Retinal pigment epithelial cell (primary cell): ENCODE measurements at places on chromosomes 11 and 22.

GRCh38 chr11:83680321-83680720 is 394.2 kb upstream of the CCDC90B start:
- no peak for DNase-seq

- DNase-seq: no peak
These were observed 391.8 kb upstream of the DDI1 start for GRCh38 chr11:103644676-103645075.

DNA sequence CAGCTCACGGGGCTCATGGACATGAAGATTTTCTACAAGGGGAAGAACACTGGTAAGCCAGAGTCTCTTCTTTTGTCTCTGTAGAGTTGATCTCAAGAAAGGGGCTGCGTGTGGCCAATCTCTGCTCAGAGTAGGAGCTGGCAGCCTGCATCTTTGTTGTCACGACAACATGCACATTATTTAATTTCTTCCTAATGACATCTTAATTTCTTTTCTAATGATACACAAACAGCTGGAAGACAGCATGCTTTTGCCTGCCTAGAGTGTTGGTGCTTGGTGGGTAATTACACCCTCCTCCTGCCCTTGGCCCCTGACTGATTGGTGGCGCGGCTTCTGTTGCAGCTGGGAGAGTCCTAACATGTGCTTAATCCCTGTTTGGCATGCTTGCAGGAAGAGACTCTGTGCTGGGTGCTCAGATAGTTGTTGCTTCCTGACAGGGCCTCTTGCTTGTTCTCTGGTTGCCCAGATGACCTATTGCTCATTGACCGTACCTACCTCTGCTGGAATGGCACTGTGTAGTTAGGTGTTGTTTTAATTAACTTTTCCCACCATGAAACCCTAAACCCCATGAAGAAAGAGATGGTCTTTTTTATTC is 106.9 kb upstream of the SORL1-AS1 start:
- DNase-seq: no peak

DNA sequence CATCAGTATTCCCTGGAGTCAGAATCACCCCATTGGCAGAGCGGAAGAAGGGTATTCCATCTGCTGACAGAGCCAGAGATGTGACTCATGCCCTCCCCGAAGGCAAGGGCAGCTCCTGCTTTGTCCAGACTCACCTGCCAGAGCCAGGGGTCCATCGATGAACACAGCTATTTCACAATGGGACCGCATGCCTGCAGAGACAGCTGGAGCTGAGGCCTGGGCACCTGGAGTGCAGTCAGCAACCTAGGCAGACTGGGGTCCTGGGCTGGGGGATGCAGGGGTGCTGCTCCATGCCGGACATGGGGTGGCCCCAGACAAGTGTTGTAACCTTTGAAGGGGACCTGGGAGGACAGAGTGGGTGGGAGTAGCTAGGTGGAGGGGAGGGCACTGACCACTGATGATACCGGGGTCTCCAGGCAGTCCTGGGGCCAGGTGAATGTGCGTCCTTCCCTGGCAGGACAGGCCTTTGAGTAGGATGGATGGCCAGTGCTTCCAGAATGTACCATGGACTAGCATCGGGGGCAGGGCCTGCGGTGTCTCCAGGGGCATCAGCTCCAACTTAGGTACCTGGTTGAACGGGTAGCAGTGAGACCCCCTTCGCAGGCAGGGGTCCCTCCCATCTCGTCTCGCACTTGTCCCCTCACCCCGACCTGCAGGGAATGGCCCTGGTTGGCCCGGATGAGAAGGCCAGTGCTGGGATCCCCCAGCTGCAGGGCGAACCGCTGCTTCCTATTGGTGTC is 1.7 kb downstream of the TRPT1 start:
- no peak for DNase-seq

GRCh38 chr11:2572491-2573239 is 127.1 kb downstream of the KCNQ1OT1 start:
- no peak for DNase-seq

DNA sequence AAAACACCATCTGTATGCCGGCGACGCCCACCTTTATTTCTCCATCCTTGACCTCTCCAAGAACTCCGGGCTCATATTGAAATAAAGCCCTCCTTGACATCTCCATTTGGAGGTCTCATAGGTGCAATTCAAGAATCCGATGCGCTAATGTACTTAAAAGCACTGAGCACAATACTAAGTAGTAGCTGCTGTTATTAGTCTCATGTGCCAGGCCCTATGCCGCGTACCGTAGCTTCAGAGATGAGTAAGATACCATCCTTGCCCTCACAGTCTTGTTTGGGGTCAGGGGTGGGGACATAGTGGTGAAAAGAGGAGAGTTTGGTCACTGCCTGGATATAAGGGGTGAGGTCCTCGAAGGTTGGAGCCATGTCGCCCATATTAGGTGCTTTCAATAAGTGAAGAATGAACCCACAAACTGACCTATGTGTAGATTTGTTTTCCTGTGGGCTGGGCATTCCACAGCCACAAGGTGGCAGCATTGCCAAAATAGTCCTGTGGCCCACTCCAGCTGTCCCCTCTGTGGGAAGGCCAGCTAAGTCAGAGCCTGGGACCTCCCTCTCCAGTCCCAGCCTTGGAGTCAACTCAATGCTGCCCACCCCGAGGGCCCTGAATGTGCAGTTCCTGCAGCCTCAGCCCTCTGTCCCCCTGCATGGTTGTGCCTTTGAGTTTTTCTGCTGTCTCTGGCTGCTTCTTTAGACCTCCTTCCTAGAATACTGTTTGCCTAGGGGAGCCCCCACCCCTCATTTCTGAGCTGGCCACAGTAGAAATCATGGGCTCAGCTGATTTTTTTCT is 6.5 kb downstream of the DCPS start:
- DNase-seq: no peak

- no peak for DNase-seq
These were observed 89.0 kb upstream of the OR4B1 start for GRCh38 chr11:48127521-48128183.

DNA sequence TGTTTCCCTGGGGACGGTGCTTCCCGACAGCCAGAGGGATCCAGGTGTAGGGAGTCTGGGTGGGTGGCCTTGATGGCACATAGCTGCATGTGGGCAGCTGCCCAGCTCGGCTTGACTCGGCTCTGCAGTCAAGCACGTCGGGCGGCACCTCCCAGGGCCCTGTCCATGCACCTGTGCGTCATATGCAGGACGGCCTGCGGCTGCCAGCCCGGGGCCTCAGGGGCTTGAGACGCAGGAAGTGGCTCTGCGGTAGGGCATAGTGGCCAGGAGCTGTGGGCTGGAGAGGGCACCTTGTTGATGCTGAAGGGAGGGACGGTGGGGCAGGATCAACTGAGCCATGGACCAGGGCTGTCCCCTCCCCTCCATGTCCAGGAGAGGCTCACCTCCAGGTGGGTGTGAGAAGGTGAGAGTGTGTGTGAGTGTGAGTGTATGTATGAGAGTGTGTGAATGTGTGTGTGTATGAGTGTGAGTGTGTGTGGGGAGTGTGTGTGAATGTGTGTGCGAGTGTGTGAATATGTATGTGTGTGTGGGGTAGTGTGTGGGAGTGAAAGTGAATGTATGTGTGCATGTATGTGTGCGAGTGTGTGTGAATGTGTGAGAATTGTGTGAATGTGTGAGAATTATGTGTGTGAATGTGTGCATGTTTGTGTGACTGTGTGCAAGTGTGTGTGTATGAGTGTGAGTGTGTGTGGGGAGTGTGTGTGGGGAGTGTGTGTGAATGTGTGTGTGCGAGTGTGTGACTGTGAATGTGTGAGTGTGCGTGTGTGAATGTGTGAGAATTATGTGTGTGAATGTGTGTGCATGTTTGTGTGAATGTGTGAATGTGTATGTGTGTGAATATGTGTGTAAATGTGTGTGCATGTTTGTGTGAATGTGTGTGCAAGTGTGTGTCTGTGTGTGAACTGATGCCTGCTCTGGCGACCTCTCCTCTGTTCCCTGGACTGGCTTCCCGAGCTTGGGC is 5.7 kb upstream of the SUN2 start:
- no peak for DNase-seq

DNA sequence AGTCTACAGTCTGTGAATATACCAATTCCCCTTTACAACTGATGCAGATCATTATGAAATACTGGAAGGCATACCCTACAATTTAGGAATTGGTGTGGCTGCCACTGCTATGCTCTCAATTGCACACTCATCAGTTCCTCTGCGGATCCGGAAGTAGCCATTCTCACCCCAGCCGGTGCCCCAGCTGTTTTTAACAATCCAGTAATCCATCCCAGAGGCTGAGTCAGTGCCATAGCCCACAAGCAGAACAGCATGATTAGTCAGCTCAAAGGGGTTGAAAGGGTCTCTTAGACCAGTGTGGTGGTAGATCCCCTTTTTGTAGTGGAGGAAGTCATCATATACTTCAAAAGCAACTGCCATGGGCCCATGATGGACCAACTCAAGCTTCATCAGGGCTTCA is 43.6 kb downstream of the CTSC start:
- DNase-seq: no peak

- DNase-seq: no peak
These were observed 207.6 kb upstream of the LUZP2 start for GRCh38 chr11:24289301-24289700.

- DNase-seq: no peak
These were observed 2.5 kb upstream of the POLD4 start for GRCh38 chr11:67355794-67356386.

DNA sequence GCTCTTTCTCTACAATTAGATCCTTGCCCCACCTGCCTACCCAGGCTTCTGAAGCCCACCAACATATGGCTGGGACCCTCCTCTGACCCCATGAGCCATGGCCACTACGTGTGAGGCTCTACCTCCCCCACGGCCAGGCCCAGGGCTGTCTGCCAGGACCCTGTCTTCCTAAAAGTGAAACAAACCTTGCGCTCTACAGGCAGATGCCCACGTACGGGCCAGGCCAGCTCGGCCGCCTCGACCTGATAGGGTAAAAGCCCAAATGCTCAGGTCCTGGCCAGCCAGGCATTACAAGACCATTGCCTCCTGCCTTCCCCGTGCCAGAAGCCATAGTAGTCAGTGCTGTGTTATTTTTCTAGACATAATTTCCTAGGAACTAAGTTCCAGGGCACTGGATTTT is 1496.4 kb downstream of the BRD1 start:
- no peak for DNase-seq

- no peak for DNase-seq
These were observed 1201.2 kb downstream of the TBC1D22A start for GRCh38 chr22:47963660-47964059.

DNA sequence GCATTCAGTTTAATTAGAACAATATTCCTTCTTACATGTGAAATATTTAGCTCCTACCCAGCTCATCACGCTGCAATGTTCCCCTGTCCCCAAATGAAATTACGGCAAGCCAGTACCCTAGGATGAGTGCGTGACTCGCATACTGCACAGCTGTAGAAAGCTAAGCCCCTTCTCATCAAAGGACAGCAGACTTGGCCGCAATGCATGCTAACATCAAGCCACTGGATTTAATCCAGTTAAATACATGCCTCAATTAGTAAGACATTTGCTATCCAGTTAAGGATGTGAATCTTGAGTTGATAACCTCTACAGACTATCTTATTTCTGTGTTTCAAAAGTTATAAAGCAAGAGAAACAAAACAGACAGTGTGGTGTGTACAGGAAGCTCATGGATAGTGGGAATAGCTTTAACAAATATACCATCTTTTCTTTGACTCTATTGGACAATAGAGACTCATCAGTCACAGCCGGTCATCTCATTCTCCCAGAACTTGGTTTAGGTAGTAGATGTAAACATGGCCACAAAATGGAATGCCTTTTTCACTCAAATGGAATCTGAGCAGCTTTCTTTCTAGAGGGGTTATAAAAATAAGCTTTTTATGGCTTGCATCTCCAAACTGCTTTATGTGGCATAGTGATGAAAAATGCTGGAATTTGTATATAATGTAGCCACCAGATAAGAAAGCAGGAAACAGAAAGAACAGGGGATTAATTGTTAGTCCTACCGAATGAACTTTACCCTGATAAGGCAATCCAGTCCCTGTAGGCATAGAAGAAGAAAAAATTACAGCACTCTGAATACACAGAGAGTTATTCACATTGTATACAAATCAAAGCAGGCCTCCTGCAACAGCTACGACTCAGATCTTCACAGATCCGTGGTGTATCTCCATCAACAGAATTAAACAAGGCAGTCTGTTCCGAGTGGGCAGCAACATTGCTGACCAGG is 224.1 kb downstream of the CADM1 start:
- no peak for DNase-seq

DNA sequence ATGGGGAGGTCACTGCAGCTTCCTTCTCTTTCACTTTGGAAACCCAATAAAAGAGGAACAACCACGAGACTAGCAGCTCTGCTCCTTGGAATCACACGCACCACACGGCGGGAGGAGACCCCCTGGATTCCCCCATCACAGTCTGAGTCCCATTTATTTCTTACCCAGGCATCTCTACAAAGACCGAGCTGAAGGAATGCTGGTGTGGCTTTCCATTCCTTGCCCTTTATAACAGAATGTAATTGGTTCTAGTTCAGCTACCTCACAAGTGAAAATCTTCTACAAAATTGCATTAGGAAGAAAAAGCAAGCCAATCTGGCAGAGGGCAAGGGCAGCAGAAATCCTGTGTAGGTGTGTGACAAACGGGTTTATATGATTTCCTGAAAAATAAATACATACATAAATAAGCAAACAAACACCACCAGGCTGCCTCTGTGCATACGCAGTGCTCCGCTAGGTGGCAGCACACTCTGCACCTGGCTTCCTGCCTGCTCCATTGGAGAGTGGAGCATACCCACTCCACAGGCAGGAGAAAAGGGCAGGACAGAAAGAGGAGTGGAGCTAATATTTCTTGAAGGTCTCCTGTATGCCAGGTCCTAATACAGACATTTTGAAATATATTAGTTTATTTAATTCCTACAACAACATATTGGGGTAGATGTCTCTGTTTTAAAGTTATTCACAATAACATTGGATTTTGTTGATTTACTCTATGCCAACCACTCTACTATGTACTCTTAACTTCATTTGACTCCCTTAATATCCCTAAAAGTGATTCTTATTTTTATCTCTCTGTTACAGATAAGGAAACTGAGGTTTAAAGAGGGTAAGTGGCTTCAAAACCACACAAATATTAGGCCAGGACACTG is 673.1 kb downstream of the KCNA4 start:
- peak; percentile 9 for DNase-seq

DNA sequence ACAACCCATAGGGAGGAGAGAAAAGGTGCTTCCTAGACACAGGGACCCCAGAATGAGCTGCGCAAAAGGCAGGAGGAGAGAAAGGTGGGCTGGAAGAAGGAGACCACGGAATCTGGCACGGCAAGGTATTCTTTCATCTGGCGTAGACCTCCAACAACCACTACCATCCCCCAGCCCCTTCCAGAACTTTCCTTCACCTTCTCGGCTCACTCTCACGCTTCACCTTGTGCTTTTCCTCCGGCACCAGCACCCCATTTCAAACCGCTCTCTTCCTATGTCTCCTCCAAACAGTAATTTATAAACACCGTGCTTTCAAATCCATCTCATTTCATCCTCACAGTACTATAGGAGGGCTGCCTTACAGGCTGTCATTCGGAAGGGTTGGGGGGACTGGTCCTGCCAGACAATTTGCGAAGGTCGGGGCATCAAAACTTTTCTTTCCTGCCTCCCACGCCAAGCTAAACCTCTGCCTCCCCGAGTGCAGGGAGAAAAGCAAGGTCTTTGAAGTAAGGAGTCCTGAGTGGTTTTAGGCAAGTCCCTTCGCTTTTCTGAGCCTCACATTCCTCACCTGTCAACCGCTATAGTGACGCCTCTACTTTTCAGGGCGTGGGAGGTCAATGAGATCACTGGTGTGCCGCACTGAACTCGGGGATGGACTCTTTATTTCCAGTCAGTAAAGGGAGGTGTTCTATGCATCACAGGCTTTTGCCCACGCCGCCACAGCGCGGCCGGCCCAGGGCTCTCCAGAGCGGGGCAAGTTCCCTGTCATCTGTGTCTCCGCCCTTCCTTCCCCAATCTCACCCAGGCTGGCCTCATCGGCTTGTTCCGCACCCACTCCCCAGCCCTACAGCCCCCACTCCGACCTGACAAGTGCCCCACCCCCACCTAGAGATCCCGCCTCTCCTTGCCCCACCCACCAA is 800 bp downstream of the KCTD21 start:
- no peak for DNase-seq
